ENCODE measurements at places on chromosomes 12 and 14.

DNA sequence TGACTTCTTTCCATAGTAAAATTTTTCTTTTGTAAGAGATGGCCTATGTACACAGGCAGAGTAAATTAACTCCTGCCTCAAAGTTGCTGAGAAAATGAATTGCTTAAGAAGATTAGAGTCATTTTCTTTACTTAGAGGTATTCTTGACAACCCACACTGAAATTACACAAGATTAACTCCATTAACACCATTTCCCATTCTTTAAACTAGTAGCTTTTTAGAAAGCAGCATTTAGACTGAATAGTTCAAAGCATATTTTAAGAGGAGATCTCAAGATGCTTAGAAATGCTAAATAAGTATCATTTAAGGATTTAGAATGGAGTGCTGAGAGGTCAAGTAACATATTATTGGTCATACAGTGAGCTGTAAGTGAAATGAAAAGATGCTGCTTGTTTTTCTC, 35.5 kb downstream of the PUS7L start:
- no peak for DNase-seq

GRCh38 chr12:19095756-19096480, 33.6 kb upstream of the PLEKHA5 start:
- DNase-seq, result no peak

GRCh38 chr12:108759924-108760323, 28.6 kb upstream of the CORO1C start:
- no peak for DNase-seq

GRCh38 chr12:75452675-75453330, 27.8 kb upstream of the GLIPR1 start:
- no peak for DNase-seq

GRCh38 chr12:62907078-62907477, 27.9 kb downstream of the PPM1H start:
- no peak for DNase-seq

Data from activated naive CD4-positive, alpha-beta T cell treated with anti-CD3 and anti-CD28 coated beads, Interleukin-2, amount 50 U/mL, for 16 hours (primary cell).